ENCODE measurements at places on chromosomes 6 and 20.

DNA sequence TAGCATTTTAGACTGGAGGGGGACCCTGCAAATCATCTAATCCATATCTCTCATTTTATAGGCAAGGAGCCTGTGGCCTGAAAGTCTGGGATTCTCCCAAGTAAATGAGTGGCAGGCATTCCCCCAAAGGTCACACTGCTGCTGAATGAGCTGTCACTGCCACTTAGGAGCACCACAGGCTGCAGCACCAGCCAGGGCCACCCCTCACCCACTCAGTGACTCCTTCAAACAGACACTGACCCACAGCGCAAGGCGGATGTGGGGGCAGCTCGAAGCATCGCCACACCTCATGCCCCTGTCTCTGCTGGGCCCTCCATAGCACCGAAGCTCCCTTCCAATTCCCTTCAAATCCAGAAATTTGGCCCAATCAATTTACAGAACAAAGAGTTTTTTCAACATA, 119.9 kb upstream of the ARID1B start:
- DNase-seq = no peak

DNA sequence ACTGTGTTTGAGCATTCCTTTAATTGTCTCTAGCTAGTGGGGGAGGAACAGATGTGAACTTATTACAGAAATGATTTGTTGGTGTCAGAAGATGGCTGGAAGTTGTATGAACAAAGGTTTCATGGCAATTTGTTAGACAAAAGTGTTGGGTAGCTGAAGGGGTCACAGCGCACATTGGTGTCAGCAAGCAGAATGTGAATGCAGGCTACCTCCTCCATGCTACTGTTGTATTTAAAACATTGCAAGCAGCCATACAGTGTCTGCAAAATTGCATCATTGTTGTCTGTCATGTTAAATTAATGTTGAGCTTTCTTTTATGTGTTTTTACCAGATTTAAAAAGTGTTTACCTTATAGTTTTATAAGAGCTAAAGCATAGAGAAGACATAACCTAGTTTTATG, 6.2 kb downstream of the LRRC1 start:
- no peak for DNase-seq

DNA sequence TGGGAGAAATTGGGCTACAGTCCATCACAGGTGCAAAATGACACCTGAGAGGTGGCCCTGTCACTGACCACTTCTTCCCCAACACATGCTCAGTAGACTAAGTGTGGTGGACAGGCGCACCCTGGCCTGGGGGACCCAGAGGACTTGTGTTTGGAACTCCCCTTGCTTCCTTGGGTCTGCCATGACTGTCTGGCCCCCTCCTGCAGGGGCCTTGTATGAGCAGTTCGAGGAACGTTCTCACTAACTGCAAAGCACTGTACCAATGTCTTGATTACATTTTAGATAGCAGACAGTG, 4.0 kb upstream of the PCK1 start:
- DNase-seq = no peak

- no peak for DNase-seq
Observed at GRCh38 chr6:42251500-42251899, 33.8 kb upstream of the MRPS10 start.

- no peak for DNase-seq
Observed at GRCh38 chr6:158230967-158231550, 62.9 kb downstream of the GTF2H5 start.

- DNase-seq = no peak
Observed at GRCh38 chr6:140281236-140281635, 906.8 kb upstream of the CITED2 start.

GRCh38 chr20:49656304-49656703, 57.4 kb downstream of the B4GALT5 start:
- no peak for DNase-seq

DNA sequence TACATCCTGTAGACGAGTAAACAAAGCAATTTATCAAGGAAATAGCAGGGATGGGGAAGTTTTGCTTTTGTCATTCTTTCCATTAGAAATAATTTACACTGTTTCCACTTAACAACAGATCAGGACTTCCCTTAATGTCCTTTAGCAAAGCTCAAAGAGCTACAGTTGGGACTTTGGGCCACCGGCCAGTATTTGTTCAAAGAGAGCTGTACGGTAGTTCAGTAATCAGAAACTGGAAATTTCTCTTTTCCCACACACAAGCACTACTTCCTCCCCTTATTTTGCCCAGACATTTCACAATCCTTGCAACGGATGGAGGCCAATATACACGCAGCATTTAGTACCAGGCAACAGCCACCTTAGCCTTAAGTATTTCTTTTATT, 12.1 kb upstream of the HINT3 start:
- DNase-seq = no peak

- DNase-seq = no peak
Observed at GRCh38 chr6:144263786-144264185, 21.3 kb upstream of the UTRN start.

GRCh38 chr6:109894181-109894580, 83.9 kb upstream of the GPR6 start:
- DNase-seq = no peak

DNA sequence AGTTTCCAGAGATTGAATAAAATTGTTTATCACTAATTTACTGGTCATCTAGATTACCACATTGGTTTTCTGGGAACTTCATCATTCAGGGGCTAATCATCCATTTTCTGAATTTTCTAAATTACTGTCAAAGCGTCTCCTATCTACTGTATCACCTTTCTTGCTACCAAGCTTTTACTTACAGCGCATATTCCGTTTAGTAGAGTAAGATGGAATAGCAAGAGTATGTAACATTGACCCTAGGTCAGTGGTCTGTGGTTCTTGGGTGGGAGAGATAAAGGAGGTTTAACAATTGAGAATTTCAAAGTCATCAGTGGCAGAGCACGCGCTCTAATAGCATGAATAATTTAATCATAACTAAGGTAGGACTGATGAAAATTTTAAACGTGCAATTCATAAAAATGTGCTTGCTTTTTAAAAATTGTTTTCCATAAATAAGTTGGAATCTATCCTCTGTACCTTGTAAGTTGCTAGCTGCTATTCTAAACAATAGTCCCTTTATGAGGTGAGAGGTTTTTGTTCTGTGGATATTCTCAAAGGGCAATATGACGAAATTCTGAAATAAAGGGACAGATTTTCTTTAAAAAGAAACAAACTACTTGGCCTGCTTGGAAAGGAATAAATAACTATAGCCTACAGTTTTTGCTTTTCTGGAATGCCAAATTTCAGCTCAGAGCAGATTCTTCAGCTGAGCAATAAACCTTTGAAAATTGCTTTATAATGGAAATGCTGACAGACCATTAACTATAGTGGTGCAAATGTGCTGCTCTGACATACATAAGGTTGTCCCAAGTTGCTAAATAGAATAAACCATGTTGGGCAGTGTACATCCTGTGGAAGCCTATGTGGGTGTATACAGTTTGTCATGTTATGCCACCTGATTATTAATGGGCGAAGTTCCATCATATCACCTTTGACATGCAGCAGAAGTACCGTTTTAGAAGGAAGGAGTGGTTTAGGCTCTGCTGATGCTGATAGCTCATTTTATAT, 84.1 kb downstream of the ZFAND3 start:
- DNase-seq = no peak

DNA sequence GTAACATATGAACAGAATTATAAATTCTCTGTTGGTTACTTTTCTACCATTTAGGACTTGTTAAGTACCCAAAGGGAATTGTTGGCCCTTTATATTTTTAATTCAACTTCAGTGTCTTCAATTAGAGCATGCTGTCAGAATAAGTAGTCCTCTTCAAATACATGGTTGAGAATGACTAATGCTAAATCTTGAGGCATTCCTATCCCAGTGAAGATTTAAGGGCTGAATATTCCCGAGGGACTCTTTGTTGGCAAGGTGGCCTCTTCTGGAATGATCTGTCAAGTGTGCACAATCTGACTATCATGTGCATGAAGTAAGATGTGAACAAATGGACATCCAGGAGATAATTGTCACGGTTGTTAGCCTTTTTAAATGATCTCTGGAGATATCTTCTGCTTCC, 421.7 kb downstream of the BMP2 start:
- no peak for DNase-seq

- DNase-seq = no peak
Observed at GRCh38 chr6:14540810-14541540, 423.4 kb downstream of the CD83 start.

DNA sequence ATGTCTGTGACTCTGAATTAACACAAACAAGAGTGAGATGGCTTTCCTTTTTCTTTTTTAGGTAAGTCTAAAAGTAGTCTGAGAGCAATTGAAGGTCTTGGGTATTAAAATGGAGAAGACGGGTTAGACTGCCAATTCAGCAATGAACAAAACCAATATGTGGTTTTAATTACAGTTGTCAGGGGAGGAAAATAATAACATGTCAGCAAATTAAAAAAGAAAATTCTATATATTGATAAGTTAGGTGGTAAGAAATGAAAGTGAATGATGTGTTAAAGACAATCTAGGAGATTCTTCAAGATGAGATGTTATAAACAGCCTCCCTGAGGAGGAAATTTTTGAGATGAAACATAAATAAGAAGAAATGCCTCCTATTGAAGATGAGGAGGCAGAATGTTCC, 150.6 kb upstream of the HSF2 start:
- DNase-seq = no peak

- DNase-seq = no peak
Observed at GRCh38 chr6:23929201-23929600, 196.8 kb upstream of the NRSN1 start.

GRCh38 chr6:105994591-105995390, 91.3 kb upstream of the PRDM1 start:
- no peak for DNase-seq

DNA sequence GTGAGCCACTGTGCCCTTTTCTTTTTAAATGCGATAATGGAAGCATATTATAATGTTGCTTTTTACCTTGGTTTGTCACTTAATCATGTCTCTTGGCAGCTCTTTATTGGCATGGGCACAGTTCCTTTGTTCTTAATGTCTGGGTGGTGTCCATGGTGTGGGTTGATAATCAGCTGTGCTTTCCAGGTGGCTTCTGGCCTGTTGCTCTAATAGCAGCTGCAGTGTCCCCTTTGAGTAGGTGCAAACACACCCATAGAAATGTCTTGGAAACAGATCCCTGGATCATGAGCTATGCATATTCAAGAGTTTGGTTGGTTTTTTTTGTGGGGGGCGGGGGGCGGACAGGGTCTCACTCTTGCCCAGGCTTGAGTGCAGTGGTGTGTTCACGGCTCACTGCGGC, 29.9 kb downstream of the EFCAB8 start:
- DNase-seq = no peak

DNA sequence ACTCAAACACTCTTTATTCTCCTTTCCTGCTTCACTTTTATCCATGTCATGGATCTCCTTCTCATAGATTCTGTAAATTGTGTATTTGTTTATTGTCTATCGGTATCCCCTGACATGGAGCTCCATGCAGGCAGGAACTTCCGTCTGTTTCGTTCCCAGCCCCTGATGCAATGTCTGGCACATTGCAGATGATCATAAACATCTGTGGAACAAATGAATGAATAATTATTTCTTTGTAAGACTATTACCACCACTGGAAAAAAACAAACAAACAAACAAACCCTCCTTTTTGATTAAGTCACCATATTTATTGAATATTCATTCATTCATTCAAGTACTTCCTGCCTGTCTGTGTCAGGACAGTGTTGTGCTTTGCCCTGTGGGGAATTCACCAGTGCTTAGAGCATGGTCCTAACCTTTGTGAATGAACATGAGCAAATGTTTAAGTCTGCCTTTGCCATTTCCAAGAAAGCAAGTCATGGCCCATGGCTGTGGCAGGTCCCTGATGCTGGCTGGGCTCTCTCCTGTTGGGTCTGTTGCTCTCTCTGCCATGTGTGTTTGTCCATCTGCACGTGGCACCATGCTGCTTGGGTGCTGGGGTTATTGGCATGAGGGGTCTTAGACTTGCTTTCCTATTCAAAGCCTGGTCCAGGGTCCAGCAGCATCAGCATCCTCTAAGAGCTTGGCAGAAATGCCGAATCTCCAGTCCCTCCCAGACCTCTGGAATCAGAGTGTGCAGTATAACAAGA, 47.5 kb upstream of the NAA20 start:
- DNase-seq = no peak
